ENCODE measurements at places on chromosomes 11 and 22.
A peak's percentile ranks its signal among the peaks of the same experiment; 100 is the strongest.

DNA sequence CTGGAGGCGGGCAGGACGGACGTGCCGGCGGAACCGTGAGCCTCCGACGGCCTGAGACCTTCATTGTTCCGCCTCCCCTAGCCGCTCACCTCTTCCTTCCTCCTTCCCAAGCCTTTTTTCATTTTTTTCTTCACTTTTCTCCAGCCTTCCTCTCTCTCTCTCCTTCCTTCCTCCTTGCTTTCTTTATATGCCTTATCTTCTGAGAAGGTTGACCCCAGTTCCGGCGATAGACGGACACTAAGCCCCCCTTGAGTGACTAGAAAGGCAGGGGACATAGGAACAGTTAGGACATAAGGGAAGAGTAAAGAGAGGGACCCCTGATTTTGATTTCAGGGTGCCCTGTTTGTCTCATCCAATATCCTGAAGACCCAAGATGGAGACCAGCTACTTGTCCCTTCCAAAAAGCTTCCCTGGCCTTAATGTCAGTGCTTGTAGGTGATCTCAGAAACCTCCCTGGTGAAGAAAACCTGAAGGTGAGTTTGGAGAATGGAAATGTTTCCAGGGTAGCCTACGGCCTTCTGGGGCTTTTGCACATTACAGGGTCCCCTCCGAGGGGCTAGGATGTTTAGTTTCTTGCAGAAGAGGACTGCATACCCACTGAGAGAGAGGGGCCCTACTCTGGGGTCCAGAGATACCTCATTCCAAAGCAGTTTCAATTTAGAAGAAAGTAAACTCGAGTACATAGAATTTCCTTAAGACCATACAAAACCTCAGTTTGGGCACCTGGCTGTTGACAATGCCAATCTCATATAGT lies 3.5 kb downstream of the ADM start:
- H3K27me3 ChIP-seq: no peaks in the 10 kb centered on the region
- H3K4me1 ChIP-seq: no peaks in the 10 kb centered on the region
- peak overlapping the region; percentile 66 for H3K4me3 ChIP-seq
- DNase-seq: no peak

GRCh38 chr11:126595560-126595959 lies 240.1 kb downstream of the ST3GAL4 start:
- no peak overlapping the region for H3K4me3 ChIP-seq
- H3K36me3 ChIP-seq: no peaks in the 10 kb centered on the region
- no peak overlapping the region for H3K27ac ChIP-seq
- no peaks in the 10 kb centered on the region for H3K4me1 ChIP-seq

DNA sequence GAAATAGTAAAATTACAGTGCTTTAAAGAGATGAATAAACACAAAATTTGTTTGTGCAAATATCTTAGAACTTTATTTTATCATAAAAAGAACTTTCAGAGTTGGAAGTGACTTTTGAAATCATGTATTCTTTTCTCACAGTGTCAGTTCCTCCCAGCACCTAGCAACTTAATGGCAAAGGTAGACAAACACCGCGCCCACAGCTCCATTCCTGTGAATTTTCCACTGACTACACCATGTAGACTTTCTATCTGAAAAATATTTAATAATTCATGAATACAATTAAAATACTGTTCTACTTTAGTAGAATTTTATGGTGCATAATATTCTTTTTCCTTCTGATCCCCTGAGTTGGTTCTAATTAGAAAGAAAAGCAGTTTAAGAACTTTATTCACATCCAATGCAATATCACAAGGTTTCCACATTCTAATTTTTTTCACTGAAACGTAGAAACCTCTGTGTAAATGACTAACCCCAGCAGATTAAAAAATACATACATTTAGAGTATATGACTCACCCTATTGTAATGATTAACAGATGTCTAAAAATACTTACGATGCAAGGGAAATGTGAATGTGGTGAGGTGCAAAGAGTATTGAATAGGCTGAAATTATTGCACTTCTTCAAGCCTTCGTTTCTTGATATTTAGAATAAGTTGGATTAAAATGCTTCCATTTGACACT lies 218.2 kb upstream of the CCDC179 start:
- no peaks in the 10 kb centered on the region for H3K36me3 ChIP-seq
- H3K27ac ChIP-seq: no peak overlapping the region
- no peaks in the 10 kb centered on the region for H3K27me3 ChIP-seq
- H3K4me1 ChIP-seq: no peaks in the 10 kb centered on the region
- no peak for DNase-seq

DNA sequence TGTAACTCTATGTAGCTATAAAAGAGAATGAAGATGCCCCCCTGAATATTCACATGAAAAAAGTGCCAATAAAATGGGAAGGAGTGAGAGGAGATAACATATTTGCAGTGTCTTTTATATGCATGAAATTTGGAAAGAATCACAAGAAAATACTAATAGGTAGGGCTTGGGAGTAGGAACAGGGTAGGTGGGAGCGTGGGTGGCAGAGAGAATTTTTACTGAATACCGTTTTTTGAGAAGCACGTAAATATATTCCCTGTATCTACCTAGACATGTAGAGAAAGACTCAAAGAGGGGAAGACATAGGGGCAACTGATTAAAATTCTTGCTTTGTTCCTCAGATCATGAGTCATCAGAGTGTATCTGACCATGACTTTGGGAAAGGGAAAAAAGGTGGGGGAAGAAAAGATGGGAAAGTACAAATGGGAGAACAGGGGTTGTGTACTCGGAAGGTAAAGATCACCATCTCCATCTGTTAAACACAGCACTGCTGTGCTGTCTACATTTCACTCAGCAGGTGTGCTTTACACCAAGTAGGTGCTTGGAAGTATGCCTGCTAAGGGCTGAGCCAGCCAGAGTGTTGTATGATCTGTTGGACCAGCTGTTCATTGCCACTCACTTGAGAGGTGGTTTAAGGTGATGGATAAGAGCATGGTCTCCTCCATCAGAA lies 16.0 kb downstream of the PRR5L start:
- no peak overlapping the region for H3K27ac ChIP-seq
- no peaks in the 10 kb centered on the region for H3K27me3 ChIP-seq
- no peaks in the 10 kb centered on the region for H3K36me3 ChIP-seq
- no peaks in the 10 kb centered on the region for H3K4me1 ChIP-seq
- no peak overlapping the region for H3K4me3 ChIP-seq

- no peaks in the 10 kb centered on the region for H3K27me3 ChIP-seq
- no peak overlapping the region for H3K27ac ChIP-seq
- DNase-seq: no peak
- H3K4me3 ChIP-seq: no peak overlapping the region
- no peaks in the 10 kb centered on the region for H3K36me3 ChIP-seq
- H3K4me1 ChIP-seq: peaks cover 16% of the 10 kb centered on the region
Observed at GRCh38 chr11:126476977-126477376, 121.5 kb downstream of the ST3GAL4 start.

DNA sequence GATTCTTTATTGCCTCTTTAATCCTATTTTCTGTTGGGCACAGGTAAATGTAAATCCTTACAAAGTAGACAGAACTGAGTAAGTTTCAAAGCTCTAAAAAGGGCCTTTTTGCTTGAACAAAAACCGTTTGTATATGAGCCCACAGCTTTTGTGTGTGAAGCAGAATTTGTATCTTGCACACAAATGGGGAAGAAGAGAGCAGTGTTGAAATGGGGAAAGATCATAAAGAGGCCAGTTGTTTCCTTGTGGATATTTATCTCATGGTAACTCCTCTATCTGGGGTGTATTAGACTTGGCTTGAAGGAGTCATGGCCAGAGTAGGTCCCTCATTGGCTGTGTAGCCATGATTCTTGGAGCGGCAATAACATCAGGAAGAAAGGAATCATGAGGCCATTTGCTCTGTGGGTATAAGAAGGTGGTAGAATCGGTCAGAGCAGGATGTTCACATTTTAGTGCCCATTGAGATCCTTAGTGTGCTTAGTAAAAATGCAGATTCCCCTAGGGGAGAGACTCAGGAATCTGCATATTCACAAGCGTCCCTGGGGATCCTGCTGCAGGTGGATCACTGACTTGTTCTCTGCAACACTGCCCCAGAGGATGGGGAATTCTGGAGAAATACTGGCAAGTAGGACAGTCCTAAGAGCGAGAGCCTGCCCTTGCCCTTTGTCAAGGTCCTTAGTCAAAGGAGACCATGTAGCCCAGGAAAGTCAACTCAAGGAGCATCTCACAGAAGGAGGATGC lies 126.5 kb downstream of the LDLRAD3 start:
- H3K4me1 ChIP-seq: peaks cover 6% of the 10 kb centered on the region
- H3K36me3 ChIP-seq: no peaks in the 10 kb centered on the region
- no peaks in the 10 kb centered on the region for H3K27me3 ChIP-seq
- H3K4me3 ChIP-seq: no peak overlapping the region
- H3K27ac ChIP-seq: no peak overlapping the region

- no peaks in the 10 kb centered on the region for H3K27me3 ChIP-seq
- H3K4me1 ChIP-seq: peaks cover 20% of the 10 kb centered on the region
- peak overlapping the region; percentile 62 for H3K27ac ChIP-seq
- no peak for DNase-seq
- H3K4me3 ChIP-seq: no peak overlapping the region
- H3K36me3 ChIP-seq: no peaks in the 10 kb centered on the region
Observed at GRCh38 chr11:62433904-62434276, 15.1 kb downstream of the SCGB1A1 start.

DNA sequence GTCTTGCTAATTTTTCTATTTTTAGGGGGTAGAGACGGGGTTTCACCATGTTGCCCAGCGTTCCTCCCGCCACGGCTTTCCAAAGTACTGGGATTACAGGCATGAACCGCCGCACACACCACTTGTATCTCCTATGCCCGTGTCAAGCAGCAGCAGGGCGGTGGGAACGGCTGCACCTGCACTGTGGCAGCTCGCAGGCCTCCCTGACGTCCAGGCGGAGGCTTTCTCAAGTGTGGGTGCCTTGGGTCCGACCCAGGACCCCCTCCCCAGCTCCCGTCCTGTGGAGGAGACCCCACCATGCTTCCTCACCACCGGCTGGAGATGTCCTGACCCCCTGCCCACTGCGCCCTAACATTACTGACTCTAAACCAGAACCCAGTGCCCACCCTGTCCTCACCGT lies 25.7 kb downstream of the TSPAN4 start:
- H3K4me3 ChIP-seq: no peak overlapping the region
- no peak overlapping the region for H3K27ac ChIP-seq
- no peaks in the 10 kb centered on the region for H3K27me3 ChIP-seq
- peaks cover 35% of the 10 kb centered on the region for H3K36me3 ChIP-seq

GRCh38 chr22:16949561-16949960 lies 58.5 kb downstream of the GAB4 start:
- no peaks in the 10 kb centered on the region for H3K36me3 ChIP-seq
- DNase-seq: no peak
- no peak overlapping the region for H3K27ac ChIP-seq
- H3K4me3 ChIP-seq: no peak overlapping the region
- no peaks in the 10 kb centered on the region for H3K4me1 ChIP-seq

DNA sequence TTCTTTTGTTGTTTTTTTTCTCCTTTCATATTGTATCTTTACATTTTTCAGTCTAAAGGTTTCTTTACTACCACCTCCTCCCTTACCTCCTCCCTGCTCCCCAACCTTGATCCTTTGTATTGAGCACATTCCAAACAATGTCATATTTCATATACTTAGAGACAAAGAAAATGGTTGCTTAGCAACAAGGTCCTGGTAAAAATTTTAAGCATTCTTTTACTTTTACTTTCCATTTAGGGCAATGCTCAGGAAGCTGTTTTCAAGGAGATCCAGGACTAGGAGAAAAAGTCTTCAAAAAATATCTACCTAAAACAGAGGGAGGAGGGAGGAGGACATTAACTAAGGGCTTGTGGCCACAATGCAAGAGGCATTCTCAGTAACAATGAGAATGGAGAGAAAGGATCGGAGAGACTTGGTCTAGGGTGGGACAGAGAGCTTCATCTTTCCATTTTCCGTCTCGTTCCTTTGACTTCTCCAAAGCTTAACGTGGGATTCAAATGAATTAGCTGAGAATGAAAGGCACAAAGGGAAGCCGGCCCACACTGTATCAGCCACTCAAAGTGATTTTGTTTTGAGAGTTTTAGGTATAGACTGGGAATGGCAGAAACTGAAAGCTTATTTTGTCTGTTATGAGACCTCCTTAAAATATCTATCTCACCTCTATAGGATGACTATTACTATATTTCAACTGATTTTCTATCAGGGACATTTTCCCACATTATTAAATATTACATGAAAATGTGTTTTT lies 455.7 kb downstream of the RAB38 start:
- no peak overlapping the region for H3K27ac ChIP-seq
- no peak for DNase-seq
- no peak overlapping the region for H3K4me3 ChIP-seq
- H3K27me3 ChIP-seq: no peaks in the 10 kb centered on the region
- no peaks in the 10 kb centered on the region for H3K36me3 ChIP-seq

DNA sequence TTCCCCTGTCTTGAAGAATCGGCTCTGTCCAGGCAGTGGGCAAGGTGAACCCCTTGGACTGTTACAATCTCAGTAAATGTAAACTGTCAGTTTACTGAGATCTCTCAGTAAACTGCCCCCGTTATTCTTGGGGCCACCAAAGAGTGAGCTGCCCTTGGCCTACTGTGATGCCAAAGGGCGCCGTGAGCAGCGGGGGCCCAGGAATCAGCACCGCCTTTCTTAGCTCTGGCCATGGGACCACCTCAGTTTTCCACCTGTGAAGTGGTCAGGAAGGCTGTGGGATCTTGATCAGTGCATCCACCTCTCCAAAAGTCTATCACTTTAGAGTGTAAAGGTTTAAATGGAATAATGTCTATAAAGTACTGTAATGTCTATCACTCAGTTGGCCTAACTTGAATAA lies 57.1 kb downstream of the THAP12 start:
- H3K36me3 ChIP-seq: no peaks in the 10 kb centered on the region
- DNase-seq: no peak
- peaks cover 3% of the 10 kb centered on the region for H3K27me3 ChIP-seq
- no peak overlapping the region for H3K27ac ChIP-seq
- H3K4me1 ChIP-seq: no peaks in the 10 kb centered on the region
- no peak overlapping the region for H3K4me3 ChIP-seq

GRCh38 chr11:73389134-73389525 lies 12.9 kb downstream of the RELT start:
- no peaks in the 10 kb centered on the region for H3K27me3 ChIP-seq
- no peak overlapping the region for H3K4me3 ChIP-seq

DNA sequence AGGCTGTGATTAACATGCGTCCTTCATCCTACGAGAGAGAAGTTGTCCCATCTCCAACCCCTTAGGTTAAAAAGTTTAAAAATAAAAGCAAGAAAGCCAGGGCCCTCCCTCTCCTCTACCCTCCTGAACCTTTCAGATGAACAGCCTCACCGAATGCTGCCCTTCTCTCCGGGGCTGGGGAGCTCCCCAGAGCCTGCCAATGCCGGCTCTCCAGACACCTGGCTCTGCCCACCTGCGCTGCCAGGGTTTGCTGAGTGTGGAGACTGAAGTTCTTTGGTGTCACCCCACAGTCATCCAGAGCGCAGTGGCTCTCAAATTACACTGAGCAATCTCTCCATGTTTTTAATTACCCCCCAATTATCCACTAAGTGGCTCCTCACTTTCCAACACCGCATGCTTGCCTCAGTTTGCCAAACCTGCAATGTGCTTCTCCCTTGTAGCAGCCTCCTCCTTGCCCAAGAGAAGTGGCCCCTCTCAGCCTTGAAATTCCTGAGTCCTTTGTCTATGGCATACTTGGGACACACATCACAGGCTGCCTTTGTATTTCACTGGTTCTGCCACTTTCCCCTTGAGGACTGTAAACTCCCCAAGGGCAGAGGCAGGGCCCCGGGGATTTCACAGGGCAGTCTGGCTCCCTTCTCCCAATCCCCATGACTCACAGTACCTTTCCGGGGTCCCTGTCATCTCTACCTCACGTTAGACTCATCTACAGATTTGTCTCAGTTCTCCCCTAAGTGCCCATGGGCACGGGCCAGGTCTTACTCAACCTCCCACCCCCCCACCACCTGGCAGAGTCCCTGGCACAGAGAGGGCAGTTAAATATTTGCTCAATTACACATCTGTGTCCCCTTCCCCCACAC lies 2.0 kb downstream of the MYH9 start:
- H3K4me1 ChIP-seq: no peaks in the 10 kb centered on the region

- H3K4me1 ChIP-seq: no peaks in the 10 kb centered on the region
- H3K4me3 ChIP-seq: no peak overlapping the region
- H3K27ac ChIP-seq: peak overlapping the region; percentile 29
- no peaks in the 10 kb centered on the region for H3K27me3 ChIP-seq
- no peak for DNase-seq
- peaks cover 7% of the 10 kb centered on the region for H3K36me3 ChIP-seq
Observed at GRCh38 chr11:665062-665703, 28.1 kb downstream of the DRD4 start.

All from right atrium auricular region (tissue), 2 donors.